Stimulated activated CD8-positive, alpha-beta memory T cell treated with anti-CD3 and anti-CD28 coated beads, Interleukin-15, amount 100 ng/mL, for 4 hours (primary cell): ENCODE measurements at places on chromosomes 7 and 10.

DNA sequence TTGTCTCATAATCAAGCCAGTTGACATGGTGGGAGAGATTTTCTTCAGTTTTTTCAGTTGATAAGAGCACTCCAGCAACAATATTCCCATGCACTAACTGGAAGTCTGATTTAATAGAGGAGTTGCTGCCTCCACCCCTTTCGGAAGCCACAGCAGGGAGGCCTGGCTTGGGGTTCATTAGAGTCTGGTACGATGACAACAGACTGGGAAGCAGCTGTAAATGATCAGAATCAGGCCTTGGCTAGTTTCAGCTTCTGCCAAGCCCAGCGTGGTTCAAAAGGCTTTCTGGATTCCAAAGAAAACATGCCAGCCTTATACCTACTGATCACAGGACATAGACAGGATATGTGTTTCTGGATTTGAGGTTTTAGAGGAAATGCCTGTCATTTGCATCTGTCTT is 274.0 kb downstream of the CSTF2T start:
- no peak for DNase-seq

DNA sequence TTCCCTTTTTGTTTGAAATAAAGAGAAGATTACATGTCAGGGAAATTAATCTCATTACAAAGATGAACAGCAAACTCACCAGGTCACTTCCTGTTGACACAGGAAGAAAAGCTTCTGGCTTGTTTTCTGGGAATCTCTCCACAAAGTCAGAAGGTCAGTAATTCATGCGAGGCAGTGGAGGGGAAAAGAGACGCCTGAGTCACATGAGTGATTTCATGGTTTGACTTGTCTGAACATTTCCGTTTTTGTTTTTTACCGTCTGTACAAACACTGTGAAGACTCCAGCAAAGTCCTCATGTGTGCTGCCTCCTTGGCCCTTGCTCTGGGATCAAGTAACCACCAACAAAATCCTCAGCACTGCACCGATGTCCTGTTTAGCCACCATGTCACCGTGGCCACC is 2.5 kb upstream of the HABP2 start:
- DNase-seq: no peak

DNA sequence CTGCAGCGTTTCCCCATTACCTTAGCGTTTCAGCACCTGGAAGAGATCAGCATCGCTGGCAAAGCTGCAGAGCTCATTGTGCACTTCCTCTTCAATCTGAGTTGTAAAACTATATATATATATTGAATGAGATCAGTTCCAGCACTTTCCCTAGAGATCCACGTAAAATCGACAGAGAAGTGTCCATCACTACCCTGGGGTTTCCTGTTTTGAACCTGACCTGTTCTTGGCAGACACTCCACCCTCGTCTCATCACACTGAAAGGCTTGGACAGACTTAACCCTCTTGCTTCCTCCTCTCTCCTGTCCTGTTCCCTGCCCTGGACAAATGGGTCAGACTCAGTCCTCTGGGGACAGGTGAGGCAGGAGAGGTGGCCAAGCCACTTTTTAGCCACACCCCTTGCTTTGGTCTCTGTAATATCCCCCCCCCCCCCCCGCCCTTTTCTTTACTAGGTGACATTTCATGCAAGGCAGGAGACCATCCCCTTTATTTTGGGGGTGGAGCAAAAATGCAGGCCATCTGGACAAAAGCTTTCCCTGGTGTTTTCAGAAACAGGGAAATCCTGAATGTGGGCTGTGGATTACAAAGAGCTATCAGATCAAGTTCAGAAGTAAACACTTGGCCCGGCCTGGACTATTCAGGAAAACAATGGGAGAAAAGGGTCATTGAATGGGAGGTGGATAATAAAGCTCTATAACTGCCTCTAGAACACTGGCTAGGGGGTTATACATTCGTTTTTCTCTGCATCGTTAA is 83.7 kb upstream of the KDM7A start:
- no peak for DNase-seq

DNA sequence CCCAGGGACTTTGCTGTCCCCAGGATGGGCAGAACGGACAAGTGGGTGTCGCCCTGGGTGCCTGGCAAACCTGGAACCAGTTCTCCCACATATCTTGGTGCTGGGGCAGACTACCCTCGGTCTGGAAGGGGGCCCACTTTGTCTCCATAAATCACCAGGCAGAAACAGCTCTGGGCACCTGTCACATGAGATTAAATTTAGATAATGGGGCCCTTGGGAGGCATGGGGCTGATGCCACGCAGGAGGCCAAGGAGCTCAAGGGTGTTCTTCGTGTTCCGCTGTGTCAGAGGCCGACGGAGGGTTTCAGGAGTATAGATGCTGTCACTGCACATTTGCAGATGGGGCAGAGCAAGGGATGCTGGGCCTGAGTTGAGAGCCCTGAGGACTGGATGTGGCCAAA is 72.7 kb downstream of the TMEM130 start:
- DNase-seq: no peak

GRCh38 chr7:43568529-43568928 is 14.4 kb upstream of the STK17A start:
- no peak for DNase-seq

DNA sequence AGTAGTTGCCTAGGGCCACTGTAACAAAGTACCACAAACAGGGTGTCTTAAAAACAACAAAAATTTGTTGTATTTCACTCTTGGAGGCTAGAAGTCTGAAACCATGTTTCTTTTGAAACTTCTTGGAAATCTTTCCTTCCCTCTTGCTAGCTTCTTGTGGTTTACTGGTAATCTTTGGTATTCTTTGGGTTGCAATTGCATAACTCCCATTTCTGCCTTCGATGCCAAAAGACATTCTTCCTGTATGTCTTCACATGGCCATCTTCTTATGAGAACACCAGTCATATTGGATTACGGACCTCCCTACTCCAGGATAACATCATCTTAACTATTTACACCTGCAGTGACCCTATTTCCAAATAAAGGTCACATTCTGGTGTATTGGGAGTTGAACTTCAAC is 357.4 kb downstream of the PPP1R3A start:
- DNase-seq: no peak

DNA sequence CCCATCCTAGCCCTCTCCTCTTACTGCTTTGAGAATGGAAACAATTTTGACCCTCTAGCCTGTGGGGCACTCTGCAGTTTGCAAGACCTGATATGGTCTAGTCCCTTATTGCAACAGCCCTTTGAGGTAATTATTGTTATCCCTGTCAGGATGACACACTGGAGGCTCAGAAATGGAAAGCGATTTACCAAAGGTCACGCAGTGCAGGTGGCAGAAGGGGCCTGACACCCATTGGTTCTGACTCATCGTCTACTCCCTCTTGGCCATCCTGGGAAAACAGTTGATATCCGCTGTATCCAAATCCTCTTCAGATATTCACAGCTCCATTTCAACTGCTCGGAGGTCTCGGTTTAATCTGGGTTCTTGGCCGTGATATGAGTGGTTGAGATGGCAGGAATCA is 44.7 kb upstream of the AQP1 start:
- no peak for DNase-seq

- no peak for DNase-seq
These were observed 45.5 kb downstream of the NRAP start for GRCh38 chr10:113618338-113618737.

- no peak for DNase-seq
These were observed 33.8 kb upstream of the RBM20 start for GRCh38 chr10:110610308-110610774.

- no peak for DNase-seq
These were observed 435.8 kb downstream of the EXOC4 start for GRCh38 chr7:133688483-133689239.

DNA sequence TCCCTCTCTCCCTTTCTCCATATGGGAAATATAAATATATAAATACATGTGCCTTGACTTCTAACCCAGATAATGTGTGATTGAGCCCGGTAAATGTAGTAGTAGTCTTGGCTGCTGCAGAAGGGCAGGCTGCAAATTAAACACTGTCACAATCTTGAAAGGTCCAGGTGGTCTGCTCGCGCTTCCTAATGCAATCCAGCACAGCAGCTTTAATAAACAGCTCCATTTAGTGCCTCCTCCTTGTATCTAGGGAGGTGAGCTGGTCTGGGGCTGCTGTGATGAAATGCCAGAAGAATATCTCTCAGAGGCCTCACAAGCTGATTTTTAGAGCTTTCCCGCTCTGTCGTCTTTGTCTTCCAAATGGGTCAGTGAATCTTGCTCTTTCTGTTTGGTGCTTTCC is 782 bp downstream of the POU6F2 start:
- no peak for DNase-seq

- no peak for DNase-seq
These were observed 104.3 kb downstream of the CREB5 start for GRCh38 chr7:28516390-28517172.

GRCh38 chr10:124172181-124172916 is 79.0 kb upstream of the CHST15 start:
- no peak for DNase-seq

GRCh38 chr7:105188201-105188600 is 174.2 kb downstream of the KMT2E start:
- no peak for DNase-seq

- DNase-seq: no peak
These were observed 199.2 kb downstream of the MBL2 start for GRCh38 chr10:52573347-52573746.

DNA sequence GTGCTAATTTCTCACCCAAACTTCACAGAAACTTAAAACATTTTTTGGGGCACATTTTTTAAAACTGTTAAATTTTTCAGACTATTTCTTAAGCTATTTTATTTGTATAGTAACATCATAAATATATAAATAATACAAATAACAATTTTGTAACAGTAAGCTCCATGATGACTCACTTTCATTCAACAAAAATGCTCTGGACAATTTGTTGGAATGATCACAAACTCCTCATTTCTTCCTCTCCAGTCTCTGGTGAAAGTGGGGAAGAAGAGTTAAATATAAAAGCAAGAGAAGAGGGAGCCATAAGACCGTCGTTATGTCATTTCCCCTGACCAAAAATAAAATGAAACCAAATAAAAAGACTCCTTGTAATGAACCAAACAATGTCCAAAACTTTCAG is 162.4 kb downstream of the AGMO start:
- no peak for DNase-seq

DNA sequence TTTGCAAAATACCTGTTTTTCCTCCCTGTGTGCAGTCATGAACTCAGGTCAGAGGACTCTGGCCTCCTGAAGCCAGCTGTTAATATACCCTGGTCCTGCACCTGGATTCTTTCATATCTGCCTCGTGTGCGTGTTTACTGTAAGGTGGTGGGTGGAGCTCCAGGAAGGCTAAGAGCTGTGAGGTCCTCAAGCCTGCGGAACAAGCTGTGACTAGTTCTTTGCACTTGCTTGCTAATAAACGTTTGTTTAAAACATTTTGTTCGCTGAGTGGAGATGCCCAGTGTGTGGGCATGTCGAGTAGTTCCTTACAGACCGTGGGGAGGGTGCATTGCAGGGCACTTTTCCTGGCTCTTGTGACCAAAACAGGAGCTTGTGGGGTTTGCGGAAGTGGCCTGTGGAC is 139.0 kb downstream of the DOCK1 start:
- no peak for DNase-seq

- no peak for DNase-seq
These were observed 28.4 kb downstream of the GALNTL5 start for GRCh38 chr7:151984612-151985011.

- DNase-seq: no peak
These were observed 22.1 kb downstream of the CLIP2 start for GRCh38 chr7:74311305-74311744.

- DNase-seq: no peak
These were observed 20.5 kb upstream of the SGCE start for GRCh38 chr7:94676431-94676830.

DNA sequence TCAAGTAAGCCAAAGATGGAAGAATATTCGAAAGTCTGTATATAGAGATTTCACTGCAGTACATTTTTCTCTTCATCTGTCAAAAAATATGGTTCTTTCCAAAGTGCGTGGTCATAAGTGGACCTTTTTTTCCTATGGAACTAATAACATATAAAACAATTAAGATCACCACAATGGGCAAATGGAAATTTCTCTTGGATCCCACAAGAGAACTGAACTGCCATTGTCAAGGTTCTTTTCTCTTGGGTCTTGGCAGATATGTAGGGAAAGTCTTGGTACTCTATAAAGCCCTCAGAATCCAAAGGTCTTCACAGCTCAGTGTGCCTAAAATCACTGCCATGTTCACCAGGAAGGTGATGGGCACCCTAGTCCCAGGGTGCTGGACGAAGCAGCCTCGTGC is at the start of gene OR6B1:
TSS of gene OR6B1 (plus strand) at position 301 of the 400 bp plus-strand sequence. CDS start 3,677 bp downstream, outside the sequence.
- DNase-seq: no peak

GRCh38 chr7:137634356-137634755 is 212.4 kb downstream of the DGKI start:
- DNase-seq: no peak

DNA sequence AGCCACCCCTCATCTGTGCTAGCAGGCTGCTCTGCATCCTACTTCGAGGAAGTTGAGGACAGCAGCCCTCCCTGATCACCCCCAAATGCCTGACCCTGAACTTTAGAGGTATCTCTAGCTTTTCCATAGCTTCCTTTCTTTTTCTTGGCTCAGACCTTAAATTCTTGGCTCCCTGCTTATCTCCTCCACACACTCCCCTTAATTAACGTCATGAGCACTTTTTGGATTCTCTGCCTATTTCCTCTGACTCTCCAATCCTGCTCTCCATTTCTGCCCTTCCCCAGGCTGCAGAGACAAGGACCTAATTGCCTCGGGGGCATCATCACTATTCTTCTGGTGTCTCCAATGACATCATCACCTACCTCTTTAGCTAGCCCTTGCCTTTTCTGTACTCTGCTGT is 40.8 kb upstream of the SEC61G start:
- no peak for DNase-seq

DNA sequence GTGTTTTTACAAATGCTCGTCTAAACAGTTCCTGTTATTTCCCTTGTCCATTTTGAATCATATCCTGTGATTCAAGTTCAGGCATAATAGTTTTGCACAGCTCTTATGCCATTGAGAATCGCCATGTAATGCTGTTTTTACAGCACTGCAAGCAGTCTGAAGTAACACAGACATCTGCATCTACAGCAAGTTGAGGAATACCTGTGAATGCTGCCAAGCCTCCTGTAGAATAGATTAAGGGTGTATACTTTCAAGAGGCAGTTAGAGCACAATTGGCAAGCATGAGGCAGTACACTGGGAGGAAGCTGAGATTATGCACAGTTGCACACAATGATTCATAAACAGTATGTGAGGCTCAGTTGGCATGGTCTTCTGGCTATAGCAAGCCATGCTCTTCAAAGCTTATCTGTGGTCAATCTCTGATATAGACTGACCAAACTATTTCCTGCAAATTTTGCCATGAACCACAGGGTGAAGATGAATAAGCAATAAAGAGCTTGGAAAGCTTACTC is 121.9 kb upstream of the AKR1E2 start:
- DNase-seq: no peak

DNA sequence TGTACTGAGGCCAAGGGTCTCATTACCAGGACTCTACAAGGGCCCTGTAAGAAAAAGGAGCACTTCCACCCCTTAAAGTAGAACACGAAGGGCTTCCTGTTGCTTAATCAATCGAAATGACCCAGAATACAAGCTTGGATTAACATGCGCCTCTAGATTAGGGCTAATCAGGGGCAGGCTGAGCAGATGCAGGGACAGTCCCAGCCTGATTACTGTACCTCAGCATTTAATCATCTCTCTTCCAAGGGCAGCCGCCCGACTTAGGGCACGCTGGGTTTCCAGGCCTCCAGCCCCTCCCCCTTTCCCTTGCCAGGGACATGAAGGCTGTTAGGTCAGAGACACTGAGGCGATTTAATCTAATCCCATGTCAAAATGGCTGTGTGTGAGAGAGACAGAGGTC is 138.6 kb downstream of the NRF1 start:
- no peak for DNase-seq

- DNase-seq: no peak
These were observed 2.9 kb upstream of the GPR37 start for GRCh38 chr7:124768525-124768924.

- no peak for DNase-seq
These were observed 74.5 kb downstream of the COBL start for GRCh38 chr7:51242007-51242691.

- no peak for DNase-seq
These were observed 139.2 kb downstream of the AMPH start for GRCh38 chr7:38492010-38492409.
